Fibroblast of skin of abdomen (primary cell): ENCODE measurements at places on chromosomes 11 and 22.

- no peak for DNase-seq
These were observed 440.1 kb downstream of the NTM start for GRCh38 chr11:131810541-131810940.

DNA sequence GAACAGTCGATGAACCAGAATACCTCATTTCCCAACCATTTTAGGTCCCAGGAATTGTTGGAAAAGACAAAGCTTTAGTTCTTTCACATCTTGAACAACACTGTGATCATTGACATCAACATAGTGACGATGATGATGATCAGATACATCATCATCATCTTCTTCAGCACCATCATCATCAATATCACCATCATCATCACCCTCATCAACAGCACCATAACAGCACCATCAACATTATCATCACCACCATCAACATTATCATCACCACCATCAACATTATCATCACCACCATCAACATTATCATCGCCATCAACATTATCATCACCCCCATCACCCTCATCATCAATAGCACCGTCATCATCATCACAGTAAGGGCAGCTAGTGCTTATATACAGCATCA lies 8.8 kb downstream of the SCUBE1 start:
- no peak for DNase-seq

DNA sequence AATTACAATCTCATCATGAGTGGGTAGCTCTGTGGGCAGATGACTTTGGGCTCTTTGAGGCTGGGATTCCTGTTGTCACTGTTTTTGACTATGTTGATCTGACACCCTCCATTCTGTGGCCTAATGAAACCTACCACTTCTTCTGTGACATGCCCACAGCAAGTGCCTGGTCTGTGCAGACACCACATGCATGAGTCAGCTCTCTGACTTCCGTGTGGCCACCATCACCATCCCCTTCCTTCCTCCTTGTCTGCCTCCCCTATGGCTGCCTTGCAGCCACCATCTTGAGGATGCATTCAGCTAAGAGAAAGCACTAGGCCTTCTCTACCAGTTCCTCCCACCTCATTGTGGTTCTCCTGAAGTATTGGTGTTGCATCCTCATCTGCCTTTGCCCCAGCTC lies 15.3 kb upstream of the OR10V1 start:
- DNase-seq, result no peak

GRCh38 chr11:57527056-57527631 lies 3.4 kb downstream of the TIMM10 start:
- peak; percentile 44 for DNase-seq

DNA sequence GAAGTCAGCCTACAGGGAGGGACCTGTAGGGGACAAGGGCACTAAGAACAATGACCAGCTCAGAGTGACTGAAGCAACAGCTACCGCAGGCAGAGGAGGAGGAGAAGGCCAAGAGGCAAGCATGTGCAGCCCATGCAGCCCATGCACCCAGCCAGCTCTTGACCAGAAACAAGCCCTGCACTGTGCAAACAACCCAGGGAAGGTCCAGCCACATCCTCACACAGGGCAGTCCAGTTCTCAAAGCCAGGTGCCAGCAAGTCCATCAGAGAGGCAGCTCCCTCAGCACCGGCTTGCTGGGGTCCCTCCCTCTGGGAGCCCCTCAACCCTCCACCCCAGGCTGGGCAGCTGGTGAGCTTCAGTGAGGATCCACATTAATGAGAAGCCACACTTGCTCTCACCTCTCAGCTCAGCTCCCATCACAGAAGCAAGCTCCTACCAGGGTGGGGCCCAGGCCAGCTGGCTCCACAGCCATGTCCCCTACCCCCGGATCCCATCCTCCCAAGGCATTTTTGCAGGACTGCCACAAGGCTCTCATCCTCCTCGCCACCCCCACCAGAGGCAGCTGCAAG lies 7.1 kb downstream of the DGCR2 start:
- DNase-seq, result no peak

GRCh38 chr11:120228794-120229384 lies 11.1 kb upstream of the POU2F3 start:
- no peak for DNase-seq

DNA sequence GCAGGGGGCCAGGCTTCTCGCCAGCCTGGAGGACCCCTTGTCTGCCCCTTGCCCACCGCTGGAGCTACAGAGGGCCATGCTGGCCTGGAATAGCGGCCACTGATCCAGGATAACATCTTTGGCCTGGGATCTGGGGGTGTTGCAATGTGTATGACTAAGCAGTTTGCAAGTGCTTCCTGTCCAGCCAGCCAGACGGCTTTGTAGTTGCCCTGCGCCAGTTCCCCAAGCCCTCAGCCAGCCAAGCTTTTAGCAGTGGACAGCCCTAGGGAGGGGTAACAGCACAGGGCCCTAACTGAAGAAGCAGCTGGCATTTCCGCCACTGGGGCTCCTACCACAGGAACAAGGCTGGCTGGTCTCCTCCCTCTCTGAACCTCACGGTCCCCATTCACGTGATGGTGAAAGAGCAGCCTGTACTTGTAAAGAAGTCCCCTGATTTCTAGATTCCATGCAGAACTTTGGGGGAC lies 32.1 kb downstream of the UQCR10 start:
- peak; percentile 70 for DNase-seq

DNA sequence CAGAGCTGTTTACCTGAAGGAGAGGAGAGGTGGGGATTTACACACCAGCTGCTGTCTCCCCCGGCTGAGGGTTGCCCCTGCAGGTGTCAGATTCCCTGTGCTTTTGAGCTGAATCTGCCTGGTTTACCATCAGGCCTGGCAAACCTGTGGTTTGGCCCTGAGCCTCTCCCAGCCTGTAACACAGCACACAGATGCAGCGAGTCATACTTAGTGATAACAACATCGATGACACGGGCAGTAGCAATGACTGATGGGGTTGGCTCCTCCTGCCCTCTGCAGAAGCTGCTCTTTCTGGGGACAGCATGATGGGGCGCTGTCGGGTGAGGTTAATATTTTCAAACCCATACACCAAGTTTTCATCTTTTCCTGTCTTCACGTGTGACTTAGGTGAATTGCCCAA lies 380.0 kb upstream of the B3GAT1 start:
- DNase-seq, result no peak

DNA sequence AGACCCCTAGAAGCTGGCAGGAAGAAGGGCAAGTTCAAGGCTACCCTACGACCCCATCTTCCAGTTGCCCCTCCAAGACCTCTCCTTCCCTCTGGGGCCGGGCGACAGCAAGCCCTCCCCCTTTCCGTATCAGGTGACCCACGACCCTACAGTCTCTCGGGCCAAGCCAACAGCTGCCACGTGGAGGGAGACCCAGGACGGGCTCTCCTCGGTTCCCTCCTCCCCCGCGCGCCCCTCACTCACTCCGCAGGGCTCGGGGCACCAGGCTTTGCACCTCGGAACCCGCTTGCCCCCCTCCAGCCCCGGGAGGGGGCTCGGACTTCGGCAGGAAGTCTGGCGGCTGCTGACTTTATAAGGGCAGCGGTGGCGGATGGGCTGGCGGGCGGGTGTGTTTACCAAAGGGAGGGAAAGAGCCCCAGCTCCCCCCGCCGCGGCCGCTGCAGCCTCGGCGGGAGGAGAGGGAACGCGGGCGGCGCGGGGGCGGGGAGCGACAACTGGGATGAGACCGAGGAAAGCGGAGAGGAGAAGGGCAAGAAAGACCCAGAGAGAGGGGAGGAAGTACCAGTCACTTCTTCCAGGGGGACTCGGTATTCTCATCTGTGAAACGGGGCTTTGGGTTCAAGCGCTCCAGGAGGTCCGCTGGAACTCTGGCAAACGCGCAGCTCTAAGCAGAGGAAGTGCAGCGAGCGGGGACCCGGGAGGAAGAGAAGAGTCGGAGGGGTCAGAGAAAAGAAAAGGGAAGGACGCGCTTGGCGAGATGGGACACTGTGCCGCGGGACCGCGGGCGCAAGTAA lies 767 bp downstream of the SLC43A1 start:
- peak; percentile 23 for DNase-seq

GRCh38 chr11:13366266-13367026 lies 88.9 kb downstream of the BMAL1 start:
- no peak for DNase-seq

- no peak for DNase-seq
These were observed 3.9 kb upstream of the MUC15 start for GRCh38 chr11:26575946-26576345.

GRCh38 chr11:67396587-67397389 lies 4.9 kb downstream of the PPP1CA start:
- no peak for DNase-seq

DNA sequence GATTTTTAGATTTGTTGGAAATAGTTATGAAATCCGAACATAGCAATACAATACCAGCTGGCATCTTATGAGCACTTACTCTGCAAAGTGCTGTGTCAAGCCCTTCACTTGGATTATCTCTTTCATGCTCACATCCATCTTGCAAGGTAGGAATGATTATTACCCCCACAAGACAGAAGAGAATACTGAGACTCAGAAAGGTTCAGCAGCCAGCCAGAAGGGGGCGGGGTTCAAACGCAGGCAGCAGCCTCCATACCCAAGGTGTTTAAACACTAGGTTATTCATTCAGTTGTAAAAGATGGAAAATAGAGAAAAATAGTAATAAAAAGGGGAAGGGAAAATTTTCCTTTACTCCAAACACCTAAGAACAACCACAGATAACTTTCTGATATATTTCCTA lies 158.5 kb downstream of the CCDC34 start:
- DNase-seq, result no peak

DNA sequence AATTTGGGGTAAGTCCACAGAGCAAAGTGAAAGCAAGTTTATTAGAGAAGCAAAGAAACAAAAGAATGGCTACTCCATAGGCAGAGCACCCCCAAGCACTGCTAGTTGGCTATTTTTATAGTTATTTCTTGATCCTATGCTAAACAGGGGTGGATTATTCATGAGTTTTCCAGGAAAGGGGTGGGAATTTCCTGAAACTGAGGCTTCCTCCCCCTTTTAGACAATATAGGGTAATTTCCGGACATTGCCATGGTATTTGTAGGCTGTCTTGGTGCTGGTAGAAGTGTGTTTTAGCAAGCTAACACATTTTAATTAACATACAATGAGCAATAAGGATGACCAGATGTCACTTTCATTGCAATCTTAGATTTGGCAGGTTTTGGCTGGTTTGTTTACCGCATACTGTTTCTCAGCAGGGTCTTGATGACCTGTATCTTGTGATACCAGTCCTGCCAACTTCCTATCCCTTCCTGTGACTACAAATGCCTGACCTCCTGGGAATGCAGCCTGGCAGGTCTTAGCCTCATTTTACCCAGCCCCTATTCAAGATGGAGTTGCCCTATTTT lies 937 bp upstream of the C1QTNF6 start:
- peak; percentile 55 for DNase-seq

DNA sequence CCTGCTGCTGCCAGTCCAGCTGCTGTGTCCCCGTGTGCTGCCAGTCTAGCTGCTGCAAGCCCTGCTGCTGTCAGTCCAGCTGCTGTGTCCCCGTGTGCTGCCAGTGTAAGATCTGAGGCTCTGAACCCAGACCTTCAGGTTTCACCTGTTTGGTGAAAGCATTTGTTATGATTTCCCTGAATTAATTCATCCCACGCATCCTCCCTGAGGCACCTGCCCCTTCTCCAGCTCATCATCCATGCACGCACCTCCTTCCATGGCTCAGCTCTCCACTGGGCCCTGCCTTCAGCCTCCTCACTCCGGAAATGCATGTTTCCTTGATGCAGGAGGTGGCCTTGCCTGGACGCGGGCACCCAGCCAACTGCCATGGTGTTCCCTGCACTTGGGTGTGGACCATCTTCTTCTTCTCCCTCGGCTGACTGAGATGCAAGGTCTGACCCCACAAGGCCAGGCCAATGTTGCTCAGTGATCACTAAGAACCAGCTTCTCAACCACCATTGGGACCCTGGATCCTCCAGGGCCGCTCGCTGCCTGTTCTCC lies 788 bp downstream of the KRTAP5-10 start:
- no peak for DNase-seq

DNA sequence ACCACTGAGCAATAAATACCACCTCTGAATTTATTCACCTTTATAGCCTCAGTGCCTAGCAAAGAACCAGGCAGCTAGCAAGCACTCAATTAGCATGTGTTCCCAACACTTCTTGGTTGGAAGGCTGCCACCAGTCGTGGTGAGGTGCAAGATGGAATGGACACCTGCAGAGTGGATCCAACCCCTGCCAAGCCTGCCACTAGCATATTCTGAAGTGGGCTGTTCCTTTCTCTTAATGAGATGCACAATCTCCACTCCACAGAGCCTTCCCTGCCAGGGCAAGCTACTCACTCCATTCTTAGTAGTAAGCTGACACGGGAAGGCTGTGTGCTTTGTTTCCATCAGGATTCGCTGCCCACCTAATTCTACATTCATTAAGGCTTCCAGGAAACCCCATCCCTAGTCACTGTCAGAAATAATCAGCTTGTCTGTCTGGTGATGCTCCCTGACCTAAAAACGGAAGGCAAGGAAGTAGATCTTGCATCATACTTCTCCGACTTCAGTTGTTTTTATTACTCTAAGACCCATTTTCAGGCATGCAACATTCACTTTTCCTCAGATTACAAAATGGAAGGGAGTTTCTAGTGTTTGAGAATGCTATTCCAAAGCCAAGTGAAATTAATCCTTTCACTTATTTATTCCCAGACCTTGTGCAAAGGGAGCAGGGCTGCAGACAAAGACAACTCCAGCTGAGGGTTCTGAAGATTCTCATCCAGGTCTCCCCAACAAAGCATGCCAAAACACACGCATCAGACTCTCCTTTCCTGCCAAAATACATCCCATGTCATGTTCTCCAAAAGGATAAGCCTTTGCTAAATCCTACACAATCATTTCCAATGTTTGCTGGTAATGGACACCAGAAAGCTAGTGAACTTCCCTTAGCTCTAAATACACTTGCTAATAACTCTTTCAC lies 128.0 kb downstream of the TENM4 start:
- DNase-seq, result no peak

DNA sequence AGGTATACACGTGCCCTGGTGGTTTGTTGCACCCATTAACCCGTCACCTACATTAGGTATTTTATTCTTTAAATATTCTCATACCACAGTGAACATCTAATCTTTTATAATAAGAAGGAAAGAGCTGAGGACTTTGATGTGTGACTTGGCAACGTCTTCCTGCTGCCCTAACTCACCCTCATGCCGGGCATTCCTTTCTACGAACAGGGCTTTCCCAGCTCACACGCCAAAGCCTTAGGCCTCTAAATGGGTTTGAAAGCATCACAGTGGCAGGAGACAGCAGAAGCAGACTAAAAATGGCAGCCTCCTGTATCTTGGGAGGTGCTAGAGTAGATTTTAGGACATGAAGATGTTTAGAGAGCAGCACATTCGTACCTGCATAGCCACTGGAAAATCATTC lies 52.6 kb downstream of the CLTCL1 start:
- DNase-seq, result peak; percentile 2

GRCh38 chr11:14499178-14499559 lies 442 bp downstream of the COPB1 start:
- peak; percentile 24 for DNase-seq

GRCh38 chr11:1271002-1271401 lies 38.4 kb downstream of the TOLLIP start:
- peak; percentile 4 for DNase-seq

DNA sequence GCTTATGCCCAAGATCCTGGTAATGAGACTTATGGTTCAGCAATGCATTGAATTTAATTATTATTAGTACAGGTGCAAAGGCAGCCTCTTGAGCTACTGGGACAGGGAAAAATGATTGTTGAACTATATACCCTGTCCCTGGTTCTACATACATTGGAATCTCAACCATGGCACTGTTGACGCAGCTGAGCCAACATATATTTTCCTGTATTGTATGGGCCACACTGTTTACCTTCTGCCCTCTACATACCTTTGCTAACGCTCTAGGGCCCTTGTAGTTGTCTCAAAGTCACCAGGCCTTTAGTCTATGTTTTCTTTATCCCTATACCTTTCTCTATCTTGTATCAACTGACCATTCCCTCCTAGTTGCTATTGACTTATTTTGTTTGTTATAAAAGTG lies 22.6 kb downstream of the KREMEN1 start:
- no peak for DNase-seq

- no peak for DNase-seq
These were observed 2.8 kb upstream of the MPPED1 start for GRCh38 chr22:43409046-43409445.
